ENCODE measurements at places on chromosomes 5 and 9. TPM values are rescaled to one million over a fixed set of nuclear protein-coding genes. Genes with fewer than 3 reads are reported as not detected.
A peak's percentile ranks its signal among the peaks of the same experiment; 100 is the strongest.

SPRY4 gene
- total RNA-seq: not detected

- no peak overlapping the region for H3K27ac ChIP-seq
- H3K27me3 ChIP-seq: no peaks in the 10 kb centered on the region
- no peaks in the 10 kb centered on the region for H3K36me3 ChIP-seq
Measured at GRCh38 chr9:118318770-118319431, 614.7 kb downstream of the TLR4 start.

- no peak overlapping the region for H3K27ac ChIP-seq
- H3K4me3 ChIP-seq: no peak overlapping the region
- H3K27me3 ChIP-seq: peaks cover 24% of the 10 kb centered on the region
- no peaks in the 10 kb centered on the region for H3K4me1 ChIP-seq
Measured at GRCh38 chr5:159928122-159928909, 12.0 kb downstream of the ADRA1B start.

DNA sequence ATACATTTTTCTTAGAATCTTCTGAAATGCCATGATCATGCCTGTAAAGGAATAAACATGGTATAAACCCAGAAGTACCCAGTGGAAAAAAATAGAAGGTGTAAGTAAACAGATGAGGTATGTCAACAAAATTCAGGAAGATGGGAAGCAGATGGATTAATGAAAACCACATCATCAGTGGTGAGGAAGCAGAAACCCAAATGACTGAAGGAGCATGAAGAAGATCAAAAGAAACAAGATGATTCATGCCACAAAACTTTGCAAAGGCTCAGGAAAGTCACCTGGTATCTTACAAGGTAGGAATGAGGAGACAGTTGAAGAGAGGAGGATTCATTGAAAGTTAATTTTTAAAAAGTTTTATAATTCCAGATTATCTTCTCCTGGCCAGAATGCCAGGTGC, 132.8 kb upstream of the PAPPA start:
- no peak overlapping the region for H3K4me3 ChIP-seq
- DNase-seq: no peak
- H3K27me3 ChIP-seq: no peaks in the 10 kb centered on the region

GRCh38 chr9:73118286-73118685, 33.4 kb upstream of the ANXA1 start:
- DNase-seq: no peak
- no peak overlapping the region for H3K27ac ChIP-seq
- H3K27me3 ChIP-seq: peaks cover 4% of the 10 kb centered on the region

TLX3 gene
- not detected for total RNA-seq

- H3K27ac ChIP-seq: peak overlapping the region; percentile 73
- peaks cover 32% of the 10 kb centered on the region for H3K36me3 ChIP-seq
- H3K27me3 ChIP-seq: no peaks in the 10 kb centered on the region
- no peak overlapping the region for H3K4me3 ChIP-seq
- no peak for DNase-seq
Measured at GRCh38 chr9:124273427-124274160, 15.8 kb downstream of the NEK6 start.

- H3K4me1 ChIP-seq: peaks cover 2% of the 10 kb centered on the region
- peaks cover 2% of the 10 kb centered on the region for H3K27me3 ChIP-seq
- no peak overlapping the region for H3K4me3 ChIP-seq
- no peak for DNase-seq
- no peaks in the 10 kb centered on the region for H3K36me3 ChIP-seq
Measured at GRCh38 chr5:155943516-155944407, 383.2 kb upstream of the SGCD start.

DNA sequence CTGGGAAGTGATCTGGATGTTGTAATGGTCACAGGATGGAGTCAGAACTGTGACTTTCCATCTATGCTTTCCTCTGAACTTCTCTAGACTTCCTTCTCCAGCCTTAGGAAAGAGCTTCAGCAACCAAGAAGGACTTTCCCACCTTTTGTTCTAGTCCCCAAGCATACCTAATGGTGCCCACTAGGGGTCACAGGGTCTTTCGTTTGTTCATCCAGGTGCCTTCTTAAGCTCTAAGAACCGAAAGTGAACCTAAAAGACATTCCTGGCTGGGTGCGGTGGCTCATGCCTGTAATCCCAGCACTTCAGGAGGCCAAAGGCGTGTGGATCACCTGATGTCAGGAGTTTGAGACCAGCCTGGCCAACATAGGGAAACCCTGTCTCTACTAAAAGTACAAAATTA, 1.8 kb upstream of the WNT8A start:
- no peak overlapping the region for H3K27ac ChIP-seq
- no peaks in the 10 kb centered on the region for H3K36me3 ChIP-seq
- peaks cover 15% of the 10 kb centered on the region for H3K4me1 ChIP-seq
- no peak overlapping the region for H3K4me3 ChIP-seq
- no peaks in the 10 kb centered on the region for H3K27me3 ChIP-seq

CD14 gene
- 1.2 TPM for total RNA-seq

GRCh38 chr9:5447337-5447736, 3.0 kb upstream of the CD274 start:
- peaks cover 10% of the 10 kb centered on the region for H3K36me3 ChIP-seq
- peaks cover 55% of the 10 kb centered on the region for H3K4me1 ChIP-seq

FCHO2 gene
- total RNA-seq: 3.2 TPM

RETREG1 gene
- total RNA-seq: 3.3 TPM

LTC4S gene
- total RNA-seq: 2.7 TPM

MTAP gene
- 30.4 TPM for total RNA-seq
